ENCODE measurements at places on chromosomes 16 and 17.

- no peak for DNase-seq
These were observed 447.3 kb downstream of the HS3ST3B1 start for GRCh38 chr17:14748036-14748710.

DNA sequence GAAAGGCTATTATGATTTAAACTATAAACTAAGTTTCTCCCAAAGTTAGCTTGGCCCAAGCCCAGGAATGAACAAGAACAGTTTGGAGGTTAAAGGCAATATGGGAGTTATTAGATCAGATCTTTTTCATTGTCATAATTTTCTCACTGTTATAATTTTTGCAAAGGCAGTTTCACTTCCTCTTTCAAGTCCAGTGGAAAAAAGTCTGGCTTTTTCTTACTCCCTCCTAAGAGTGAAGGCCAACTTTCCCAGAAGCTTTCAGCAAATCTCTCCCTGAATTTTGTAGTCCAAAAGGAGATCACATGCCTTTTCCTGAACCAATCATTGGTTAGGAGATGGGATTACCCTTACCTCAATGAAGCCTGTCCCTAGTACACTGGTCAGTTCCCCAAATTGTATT is 9.1 kb upstream of the BLMH start:
- DNase-seq = no peak

GRCh38 chr16:77332792-77333191 is 102.0 kb downstream of the ADAMTS18 start:
- no peak for DNase-seq

DNA sequence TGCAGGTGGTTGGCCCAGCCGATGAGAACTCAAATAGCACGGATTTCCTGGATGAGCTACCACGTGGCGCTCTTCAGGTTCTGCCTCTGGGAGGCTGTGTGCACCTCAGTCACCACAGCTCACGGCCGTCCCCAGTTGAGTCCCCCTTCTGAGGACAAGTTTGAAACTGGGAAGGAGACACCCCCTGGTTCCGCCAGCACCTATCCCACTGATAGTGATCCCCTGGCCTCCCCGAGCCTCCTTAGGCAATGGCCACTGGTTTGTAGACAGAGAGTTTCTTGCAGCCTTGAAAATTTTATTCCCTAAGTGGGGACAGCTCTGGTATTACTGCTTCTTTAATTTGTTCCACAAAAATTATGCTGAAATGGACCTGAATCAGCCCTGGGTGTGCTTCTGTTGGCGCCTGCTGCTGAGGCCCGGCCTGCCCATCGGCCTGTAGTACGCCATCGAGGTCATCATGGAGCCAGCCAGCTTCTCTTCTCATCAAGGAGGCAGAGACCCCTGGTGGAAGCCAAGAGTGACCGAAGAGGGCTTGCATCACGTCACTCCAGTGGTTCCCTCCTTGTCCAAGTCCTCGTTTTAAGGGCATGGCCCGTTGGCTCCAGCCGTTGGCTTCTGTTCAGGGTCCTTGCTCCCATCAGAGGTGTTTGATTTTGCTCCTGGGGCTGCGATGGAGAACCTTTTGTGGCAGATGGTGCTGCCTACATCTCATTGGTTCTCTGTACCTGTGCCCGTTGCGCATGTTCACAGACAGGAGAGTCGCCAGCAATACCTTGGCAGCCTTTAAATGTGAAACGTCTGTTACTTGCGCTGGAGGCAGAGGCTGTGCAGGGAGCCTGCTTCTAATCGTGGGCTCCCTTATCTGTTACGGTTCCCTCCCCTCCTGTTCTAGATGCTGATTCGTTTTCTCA is 9.3 kb downstream of the SMCR8 start:
- DNase-seq = no peak

DNA sequence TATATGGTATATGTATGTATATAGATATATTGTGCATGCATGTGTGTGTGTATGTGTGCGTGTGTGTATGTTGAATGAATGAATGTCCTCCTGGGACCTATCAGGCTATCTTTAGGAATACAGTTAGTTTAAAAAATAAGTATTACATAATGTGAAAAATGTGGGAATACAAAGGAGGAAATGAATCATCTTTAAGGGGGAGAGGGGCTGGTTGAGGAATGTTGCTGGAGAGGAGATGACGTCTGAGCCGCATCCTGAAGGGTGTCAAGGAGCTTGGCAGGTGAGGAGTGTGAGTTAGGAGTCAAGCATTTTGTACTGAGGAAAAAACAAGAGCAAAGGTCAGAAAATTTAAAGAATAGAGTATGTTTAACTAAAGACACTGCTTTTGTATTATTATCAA is 62.4 kb upstream of the NLK start:
- DNase-seq = no peak

DNA sequence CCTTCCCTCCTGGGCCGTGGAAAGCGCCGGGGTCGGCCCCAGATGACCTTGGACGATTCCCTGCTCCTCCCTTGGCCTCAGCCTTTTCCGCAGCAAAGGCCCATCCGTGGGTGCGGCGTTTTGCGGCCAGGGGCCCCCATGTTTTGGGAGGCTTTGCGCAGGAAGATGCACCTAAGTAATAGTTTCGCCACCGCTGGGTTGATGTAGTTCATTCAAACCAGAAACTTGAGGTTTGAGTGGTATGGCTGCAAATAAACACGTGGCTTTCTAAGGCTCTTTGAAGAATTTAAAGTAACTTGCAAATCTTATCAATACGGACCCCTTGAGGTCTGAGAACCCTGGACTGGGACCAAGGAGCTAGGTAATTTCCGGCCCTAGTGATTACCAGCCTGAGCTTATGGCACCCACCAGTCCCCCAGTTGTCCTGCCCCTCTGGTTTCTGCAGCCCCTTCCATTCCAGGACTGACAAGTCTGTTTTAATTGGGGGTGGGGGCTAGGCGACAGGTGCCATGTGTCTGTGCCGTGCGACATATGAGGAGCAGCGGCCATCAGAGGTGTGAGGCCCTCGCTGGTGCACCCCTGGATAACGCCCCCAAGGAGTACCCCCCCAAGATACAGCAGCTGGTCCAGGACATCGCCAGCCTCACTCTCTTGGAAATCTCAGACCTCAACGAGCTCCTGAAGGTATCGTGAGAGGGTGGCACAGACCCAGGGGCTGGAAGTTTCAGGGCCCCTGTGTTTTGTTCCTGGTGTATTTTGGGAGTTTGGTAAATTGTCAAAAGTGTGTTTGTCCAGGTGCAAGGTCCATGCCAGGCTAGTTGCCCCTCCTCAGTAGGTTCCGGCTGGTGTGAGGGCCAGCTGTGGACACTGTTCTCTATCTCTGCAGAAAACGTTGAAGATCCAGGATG is 834 bp downstream of the MRPL12 start:
- DNase-seq = no peak

DNA sequence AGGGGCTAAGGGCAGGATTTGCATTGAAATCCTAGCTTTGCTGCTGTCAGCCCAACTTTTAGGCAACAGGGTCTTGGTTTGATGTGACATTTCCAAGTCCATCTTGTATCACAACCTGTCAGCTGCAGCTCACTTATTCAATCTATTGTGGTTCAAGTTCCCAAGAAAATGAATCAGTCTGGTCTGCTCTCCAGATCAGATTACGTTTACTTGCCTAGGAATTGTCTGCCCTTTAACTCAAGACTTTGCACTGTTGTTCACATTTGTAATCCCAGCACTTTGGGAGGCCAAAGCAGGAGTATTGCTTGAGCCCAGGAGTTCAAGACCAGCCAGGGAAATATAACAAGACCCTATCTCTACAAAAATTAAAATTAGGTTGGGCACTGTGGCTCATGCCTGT is 10.0 kb downstream of the STX4 start:
- DNase-seq = no peak

GRCh38 chr17:4735876-4736651 is 3.6 kb upstream of the ZMYND15 start:
- no peak for DNase-seq

- DNase-seq = no peak
These were observed 464.4 kb downstream of the CDH11 start for GRCh38 chr16:64657316-64658011.

DNA sequence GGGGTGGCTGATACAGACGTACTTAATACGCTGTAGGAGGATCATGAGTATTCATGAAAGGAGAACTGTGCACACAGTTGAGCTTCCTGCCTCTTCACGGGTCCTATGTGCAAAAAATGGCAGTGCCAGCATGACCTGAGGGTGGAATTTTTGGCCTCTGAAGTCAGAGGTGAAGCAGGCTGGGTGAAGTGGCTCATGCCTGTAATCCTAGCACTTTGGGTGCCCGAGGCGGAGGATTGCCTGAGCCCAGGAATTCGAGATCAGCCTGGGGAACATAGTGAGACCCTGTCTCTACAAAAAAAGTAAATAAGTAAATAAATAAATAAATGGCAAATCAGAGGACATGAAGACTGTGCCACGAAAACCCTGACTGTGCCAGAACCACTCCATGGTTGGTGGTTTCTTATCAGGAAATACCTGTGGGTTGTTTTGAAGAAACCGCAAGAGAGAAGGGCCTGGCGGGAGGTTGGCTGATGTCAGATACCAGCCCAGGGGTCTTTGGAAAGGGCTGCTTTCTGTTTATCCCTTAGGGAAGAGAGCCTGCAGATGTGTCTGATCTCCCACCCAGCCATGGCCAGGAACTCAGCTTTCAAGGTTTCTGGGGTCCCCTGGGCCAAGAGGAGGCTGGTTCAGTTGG is 3.4 kb downstream of the ASPSCR1 start:
- DNase-seq = no peak

DNA sequence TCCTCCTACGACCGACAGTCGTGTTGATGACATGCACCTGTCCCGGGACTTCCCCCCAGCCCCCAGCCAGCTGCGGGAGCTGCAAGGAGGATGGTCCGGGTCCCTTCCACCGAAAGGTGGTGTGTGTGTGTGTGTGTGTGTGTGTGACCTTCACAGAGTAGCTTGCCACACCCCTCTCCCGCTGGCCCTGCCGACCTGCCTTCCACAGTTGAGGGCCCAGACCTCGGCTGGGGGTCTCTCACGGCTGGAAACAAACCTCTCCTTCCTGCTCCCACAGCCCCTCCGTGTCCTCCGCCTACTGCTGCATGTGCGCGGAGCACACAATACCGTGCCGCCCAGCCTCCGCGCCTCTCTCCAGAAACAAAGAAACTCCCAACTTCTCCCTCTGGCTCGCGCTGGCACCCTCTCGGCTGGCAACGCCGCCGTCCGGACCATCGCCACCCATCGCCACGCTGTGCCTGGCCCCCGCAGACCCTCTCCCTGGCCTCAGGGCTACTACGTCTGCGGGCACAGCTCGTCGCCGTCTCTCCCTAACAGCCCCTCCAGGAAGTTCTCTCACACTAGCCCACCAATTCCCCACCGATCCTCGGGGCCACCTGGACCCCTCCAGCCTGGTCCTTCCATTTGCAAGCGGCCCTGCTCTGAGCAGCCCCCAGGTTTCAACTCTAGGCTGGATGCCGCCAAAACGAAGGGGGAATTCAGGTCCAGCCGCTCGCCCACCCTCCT is 81.2 kb downstream of the TIMM22 start:
- no peak for DNase-seq

DNA sequence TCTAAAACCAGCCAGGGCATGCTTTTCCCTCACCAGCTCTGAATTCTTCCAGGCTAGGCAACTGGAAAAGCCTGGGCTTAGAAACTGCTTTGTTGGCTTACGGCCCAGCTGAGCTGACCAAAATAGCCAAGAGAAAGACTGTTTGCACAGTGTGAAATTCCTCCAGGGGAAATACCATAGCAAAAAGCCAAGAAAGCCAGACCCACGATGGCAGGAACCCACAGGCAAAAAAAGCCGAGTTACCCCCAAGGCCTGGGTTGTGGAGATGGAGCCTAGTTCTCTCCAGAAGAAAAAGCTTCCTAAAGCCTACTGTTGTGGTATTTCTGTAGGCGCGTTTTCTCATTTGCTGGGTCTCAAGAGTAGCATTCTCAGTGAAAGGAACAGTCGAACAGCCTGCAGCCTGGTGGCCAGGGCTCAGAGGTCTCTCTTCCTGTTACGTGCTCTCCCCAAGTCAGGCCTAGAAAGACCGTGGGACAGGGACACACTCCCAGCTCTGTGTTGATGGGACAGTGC is 9.2 kb downstream of the SP2 start:
- DNase-seq = no peak

GRCh38 chr17:35790841-35791240 is 4.6 kb downstream of the MMP28 start:
- DNase-seq = no peak

DNA sequence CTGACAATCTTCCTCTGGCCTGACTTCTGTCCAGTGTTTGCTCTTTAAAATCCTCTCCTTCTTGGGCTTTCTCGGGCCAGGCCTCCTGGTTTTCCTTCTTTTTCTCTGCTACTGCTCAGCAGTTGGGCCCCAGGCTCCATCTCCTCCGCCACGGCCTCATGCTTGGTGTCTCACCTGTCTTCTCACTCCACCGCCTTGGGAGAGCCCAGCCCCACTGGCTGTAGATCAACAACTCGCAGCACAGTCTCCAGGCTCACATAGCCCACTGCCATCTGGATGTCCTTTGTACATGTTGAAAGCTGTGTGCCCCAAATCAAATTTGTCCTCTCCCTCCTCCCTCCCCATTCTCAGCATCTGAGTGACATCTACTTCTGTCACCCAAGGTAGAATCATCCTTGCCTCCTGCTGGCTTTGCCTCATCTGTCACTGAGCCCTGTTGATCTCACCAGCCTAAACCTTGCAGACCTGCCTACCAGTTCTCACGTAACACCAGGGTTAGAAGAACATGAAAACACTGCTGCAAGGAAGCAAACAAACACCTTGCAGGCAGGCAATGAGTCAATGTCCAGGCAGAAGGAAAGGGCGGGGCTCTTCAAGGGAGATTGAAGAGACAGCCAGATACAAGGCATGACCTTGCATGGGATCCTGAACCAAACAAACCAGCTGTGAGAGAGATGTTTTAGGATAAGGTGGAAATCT is 103.2 kb upstream of the SMURF2 start:
- DNase-seq = no peak

GRCh38 chr16:67184453-67184994 is 761 bp upstream of the MATCAP1 start:
- no peak for DNase-seq

GRCh38 chr16:49755313-49755620 is 100.6 kb downstream of the ZNF423 start:
- DNase-seq = no peak

- DNase-seq = no peak
These were observed 56.9 kb downstream of the WWP2 start for GRCh38 chr16:69818891-69819545.

GRCh38 chr17:27848931-27849330 is 44.2 kb downstream of the LYRM9 start:
- DNase-seq = no peak

GRCh38 chr16:26078716-26079355 is 387.1 kb downstream of the HS3ST4 start:
- DNase-seq = no peak

DNA sequence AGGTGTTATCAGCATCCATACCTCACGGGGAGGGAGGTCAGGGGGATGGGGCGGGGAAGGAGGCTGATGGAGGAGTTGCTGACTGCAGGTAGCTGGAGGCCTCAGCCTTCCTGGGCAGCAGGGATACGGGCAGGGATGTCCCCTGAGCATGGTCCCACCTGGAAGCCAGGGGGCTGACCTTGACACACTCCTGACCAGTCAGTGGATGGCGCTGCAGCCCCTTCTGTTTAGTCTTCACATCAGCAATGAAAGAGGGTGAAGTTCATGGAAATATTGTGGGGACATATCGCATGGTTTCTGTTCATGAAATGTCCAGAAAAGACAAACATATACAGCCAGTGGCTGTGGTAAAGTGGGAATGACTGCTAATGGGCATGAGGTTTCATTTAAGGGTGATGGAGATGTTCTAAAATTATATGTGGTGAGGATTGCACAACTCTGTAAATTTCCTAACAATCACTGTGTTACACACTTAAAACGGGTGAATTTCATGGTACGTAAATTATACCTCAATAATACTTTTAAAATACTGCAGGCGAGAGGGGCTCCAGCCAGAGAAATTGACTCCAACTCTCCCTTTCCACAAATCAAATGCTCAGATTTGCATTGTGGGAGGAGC is 489.6 kb downstream of the CDH13 start:
- no peak for DNase-seq

GRCh38 chr17:17693253-17694168 is 12.3 kb downstream of the RAI1 start:
- no peak for DNase-seq

Measured in GM13977 (cell line).